ENCODE measurements at places on chromosomes 1 and 21.

DNA sequence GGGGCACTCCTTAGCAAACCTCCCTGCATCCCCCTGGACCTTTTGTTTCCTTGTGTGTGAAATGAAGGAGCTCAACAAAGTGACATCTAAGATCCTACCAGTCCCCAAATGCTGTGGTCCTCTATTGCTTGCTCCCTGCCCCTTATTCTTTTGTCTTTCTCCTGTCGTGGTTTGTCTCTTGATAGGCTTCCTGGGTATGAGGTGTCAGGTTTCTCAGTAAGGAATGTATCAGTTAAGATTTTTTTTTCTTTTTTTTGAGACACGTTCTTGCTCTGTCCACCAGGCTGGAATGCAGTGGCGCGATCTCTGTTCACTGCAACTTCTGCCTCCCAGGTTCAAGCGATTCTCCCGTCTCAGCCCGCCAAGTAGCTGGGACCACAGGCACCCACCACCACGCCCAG, 16.8 kb downstream of the CNIH3 start:
- no peak for DNase-seq

DNA sequence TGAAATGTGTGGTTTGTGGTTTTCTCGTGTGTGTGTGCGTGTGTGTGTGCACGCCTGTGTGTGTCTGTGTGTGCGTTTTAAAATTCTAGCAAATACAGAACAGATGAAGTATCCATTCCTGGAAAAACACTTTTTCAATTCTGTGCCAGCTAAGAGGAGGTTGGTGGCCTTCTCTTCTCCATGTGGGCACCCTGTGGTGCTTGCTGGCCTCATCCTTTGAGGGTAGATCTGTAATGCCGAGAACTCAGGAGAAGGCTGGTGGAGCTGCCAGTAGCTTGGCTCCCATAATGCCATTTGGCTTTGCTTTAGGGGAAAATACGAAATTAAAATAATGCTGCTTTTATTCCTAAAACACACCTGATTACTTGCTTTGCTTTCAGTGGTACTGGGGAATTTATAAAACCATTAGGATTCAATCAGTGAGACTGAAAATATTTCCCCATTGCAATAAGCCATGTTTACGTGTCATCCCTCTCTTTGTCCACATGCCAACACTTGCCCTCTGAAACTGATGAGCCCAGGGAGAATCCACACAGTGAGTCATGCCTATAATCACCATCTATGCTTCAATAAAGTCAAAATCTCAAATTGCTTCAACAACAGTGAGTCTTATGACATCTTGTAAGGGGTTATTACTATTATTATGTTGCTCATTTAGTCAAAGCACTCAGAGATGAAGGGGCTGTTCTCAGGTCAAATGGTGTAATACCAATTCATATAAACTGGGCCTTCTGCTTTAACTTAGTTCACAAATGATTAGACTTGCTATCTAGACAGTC, 39.2 kb downstream of the ABCA4 start:
- DNase-seq: peak; percentile 36

DNA sequence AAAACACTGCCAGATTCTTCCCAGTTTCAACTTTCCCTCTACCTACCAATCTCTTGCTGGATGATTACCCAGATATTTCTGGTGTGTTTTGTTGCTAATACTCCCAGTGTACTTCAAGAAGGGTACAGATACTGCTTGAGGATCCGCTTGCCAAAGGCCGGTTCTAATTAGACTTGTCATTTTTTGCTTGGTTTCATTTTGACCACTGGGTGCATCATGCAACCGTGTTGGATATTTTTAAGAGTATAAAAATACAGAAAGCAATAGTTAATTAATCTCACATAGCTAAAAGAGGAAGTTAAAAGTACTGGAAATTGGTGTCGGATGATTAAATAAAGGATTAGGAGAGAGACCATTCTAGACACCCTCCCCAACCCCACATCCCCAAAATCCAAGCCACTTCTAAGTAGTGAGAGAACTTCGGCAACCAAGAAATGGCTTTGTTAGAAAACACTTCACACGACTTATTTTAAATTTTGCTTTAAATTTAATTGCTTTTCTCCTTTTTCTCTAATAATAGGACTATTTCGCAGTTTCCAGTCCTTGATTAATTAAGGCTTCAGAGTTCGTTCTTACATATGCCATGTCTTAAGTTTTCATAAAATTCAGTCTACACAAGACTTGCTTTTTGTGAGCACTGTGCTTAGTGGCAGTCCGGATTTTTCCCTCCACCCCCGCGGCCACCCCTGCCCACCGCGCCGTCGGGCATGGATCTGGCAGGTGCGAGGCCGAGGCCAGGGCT, 2.5 kb upstream of the CDKN2C start:
- DNase-seq: no peak

- DNase-seq: no peak
Measured at GRCh38 chr1:37865348-37866120, 6.1 kb upstream of the MTF1 start.

DNA sequence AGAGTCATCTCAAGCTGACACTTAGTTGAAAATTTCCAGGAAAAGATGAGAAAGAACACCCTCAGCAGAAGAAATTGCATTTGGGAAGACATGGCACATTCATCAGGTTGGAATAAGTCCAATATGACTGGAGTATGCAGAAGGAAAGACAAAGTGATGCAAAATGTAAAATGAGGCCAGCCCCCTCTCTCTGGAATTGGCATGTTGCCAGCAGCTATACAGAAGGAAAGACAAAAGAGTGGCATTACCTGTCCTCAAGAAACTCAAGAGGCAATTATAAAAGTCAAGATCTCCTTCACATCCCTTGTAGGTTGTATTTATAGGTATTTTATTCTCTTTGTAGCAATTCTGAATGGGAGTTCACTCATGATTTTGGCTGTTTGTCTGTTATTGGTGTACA, 426.3 kb downstream of the AGBL4 start:
- DNase-seq: no peak

DNA sequence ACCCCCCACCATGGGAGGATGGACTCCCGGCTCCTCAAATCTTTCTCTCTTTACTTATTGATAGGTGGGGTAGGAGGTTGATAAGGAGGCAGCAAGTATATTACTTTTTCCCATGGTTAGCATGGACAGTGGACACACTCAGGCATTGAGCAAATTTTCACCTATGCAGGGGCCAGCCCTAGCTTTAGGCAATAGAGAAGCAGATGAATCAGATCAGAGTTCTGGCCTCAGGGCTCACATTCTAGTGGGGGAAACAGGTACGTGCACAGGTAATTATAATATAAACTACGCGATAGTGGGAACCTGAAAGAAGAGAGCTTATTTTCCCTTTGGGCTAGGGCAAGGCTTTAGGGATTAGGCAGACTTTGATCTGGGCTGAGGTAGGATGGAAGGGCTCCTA, 13.5 kb upstream of the FOXE3 start:
- no peak for DNase-seq

DNA sequence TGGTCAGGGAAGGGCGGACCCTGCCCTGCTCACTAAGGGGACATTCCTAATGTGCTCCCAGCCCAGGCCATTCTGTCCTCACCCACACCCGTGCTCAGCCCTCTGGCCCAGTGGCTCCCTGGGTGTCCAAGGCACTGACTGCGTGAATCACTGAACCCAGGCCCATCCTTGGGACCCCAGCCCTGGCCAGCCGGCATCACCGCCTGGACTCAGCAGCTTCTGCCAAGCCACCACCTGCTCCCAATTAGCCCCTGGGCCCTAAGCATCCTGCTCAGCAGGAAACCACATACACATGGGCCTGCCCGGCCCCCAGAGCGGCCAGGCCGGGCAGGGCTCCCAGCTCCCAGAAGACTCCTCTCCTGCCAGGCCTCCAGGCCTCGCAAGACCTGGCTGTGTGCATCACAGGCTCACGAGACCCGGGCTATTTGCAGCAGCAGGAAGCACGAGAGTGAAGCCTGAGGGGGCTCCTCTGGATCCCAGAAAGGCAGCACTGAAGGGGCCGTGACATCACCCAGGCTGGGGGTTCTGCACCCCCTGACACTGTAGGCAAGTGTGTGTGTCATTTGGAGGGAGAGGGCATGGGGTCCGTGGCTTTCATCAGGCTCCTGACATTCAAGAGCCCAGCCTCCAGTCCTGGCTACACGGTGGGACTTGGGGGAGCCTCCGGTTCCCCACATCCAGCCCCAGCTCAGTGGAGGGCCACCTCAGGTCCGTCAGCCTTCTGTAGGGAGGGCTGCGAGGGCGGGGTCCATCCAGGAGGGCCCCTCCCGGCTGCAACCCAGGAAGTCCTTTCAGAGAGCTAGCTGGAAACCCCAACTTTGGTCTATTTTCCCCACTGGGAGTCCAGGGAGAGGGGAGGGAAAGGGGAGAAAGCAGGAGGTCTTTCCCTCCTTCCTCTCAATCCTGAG, 1.6 kb downstream of the MFAP2 start:
- DNase-seq: peak; percentile 46

- DNase-seq: no peak
Measured at GRCh38 chr21:27590271-27590670, 623.4 kb upstream of the ADAMTS5 start.

DNA sequence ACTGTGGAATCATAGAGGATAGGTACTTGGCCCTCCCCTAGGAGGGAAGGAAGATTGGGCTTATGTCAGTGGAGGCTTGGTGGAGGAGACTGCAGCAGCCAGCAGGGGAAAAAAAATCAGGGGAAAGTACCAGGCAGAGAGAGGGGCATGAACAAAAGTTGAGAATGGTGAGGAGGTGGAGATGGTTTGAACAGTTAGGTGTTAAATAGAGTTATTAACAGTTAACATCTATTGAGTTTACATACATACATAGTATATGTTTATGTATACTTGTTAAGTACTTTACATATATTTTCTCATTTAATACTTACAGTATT, 136.5 kb upstream of the HNRNPU start:
- no peak for DNase-seq

- DNase-seq: no peak
Measured at GRCh38 chr1:153546796-153547559, 1.4 kb upstream of the S100A4 start.

DNA sequence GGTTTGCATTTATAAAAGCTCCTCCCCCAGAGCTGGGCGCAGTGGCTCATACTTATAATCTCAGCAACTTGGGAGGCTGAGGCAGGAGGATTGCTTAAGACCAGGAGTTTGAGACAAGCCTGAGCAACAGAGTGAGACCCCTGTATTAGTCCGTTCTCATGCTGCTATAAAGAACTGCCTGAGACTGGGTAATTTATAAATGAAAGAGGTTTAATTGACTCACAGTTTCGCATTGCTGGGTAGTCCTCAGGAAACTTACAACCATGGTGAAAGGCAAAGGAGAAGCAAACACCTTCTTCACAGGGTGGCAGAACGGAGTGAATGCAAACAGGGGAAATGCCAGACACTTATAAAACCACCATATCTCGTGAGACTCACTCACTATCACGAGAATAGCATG, 52.5 kb downstream of the ZNF684 start:
- DNase-seq: no peak

DNA sequence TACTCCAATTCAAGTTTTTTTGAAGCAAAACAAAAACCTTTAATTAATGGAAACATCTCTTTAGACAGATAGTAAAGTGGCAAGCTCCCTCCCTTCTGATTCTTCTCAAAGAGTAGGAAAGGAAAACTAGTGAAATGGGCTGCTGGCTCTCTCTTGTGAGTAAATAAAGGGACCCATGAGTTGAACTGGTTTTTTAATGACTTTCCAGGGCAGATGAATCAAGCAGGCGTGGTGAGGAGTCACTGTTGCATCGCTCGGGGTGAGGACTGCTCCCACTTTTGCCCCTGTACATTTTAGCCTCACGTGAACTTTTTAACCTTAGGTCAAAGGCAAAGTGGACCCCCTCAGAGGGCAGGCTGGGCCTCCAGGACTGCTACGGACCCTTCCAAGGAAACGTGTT, 64.8 kb downstream of the ABCA4 start:
- DNase-seq: no peak

GRCh38 chr1:71135571-71135970, 54.7 kb upstream of the ZRANB2 start:
- no peak for DNase-seq

GRCh38 chr21:43815107-43815613, 25.8 kb downstream of the RRP1 start:
- DNase-seq: no peak

DNA sequence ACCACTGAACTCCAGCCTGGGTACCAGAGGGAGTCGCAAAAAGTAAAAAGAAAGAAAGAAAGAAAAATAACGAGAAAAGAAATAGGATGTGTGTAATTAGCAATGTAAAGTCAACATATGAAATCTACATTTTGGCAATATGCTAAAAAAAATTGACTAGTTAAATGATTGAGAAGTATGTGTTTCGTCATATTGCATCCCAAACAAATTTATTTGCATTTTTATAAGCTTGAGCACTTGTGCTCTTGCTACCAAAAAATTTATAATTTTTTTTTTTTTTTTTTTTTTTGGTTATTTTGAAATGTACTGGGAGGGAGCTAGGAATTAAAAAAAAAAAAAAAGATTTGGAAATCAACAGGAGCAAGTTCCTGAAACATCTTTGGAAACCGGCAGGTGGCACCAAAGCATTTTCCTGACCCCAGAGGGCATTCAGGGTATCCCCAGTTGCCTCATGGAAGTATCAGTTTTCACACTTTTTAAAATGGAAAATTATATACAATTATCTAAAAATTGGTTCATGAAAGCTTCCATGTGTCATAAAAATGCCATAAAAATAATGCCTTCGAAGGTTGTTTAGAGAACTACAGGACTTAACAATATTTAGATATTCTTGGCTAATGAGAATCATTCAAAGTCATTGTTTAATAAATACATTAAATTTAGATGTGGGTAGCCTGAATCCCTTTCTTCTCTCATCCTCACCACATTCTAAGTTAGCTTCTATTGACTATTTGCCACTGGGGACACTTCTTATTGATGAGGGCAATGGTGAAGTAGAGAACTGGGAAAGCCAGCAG, 4.8 kb upstream of the HEATR1 start:
- DNase-seq: peak; percentile 4

DNA sequence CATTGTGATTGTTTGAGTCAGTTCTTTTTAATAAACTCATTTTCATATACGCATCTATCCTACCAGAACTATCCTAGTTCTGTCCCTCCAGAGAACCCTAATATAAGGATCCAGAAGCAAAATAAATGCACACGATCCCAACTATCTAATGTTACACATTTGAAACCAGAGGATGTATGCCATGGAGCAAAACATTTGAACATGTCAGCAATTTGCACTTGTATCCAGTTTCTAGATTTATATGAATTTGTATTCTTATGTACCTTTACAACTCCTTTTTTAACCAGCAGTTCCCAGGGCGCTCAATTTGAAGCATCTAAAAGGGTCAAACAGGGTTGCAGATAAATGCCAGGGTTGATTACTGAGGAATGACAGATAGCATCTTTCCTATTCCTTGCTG, 2.1 kb downstream of the EXTL2 start:
- DNase-seq: no peak

DNA sequence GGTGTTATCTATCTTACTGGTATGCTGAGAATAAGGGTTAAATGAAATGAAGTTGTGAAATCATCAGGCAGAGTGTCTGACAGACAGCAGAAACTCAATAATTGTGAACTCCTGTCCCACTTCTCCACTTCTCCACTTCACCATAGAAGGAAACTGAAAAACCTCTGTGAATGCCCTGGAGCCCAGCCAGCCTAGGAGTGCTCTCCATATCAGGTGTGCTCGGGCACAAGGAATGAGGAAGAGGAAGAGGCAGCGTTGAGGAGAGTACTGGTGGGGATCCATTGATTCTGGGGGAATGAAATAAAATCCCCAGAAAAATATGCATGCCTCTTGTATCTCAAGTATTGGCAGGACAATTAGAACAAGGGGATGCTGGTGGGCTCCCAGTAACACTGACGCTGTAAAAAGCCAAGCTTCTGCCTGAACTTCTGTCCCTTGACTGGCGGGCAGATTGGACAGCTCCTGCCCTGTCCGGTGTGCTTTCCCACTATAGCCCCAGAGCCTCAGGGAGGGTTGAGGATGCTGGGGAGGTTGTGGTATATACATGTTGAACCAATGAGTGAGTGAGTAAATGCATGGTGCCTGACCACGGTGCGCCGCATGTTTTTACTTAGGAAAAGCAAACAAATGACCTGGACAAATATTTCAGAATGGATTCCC, 47.7 kb downstream of the NMNAT2 start:
- no peak for DNase-seq

Measured in amniotic stem cell (primary cell).